ENCODE measurements at places on chromosomes 16 and 17.

DNA sequence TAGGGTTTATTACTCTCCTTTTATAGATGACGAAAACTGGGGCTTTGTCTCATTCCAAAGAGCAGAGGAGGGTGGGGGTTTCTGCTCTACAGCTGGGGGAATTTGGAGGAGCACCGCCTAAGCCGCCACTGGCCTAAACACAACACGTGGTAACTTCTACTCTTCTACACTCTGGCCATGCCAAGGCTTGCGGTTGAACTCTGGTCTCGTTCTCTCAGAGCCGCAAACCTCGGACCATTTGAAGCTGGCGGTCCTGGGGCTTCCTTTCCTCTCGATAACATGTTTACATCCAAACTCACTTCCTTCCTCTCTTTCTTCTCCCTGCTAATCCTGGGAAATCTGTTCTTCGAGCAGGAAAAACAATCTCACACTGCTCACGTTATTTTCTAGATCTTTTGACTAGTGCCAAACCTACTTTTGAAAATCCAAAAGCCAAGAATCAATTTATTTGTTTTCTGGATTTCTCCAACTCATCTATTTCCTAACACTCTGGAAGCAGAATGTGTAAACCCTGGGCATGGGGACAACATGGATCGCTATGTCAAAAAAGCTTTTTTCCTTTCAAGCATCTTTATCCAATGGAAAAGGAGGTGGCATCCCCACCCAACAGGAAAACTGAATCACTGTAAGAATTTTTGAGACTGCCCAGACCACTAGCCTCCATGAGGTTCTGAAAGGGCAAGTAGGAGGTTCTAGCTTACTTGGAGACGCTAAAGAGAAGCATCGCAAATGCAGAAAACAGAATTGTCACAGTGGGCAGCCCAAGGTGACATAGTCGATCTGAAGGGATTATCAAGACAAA, 13.6 kb upstream of the EEF2K start:
- DNase-seq: peak; percentile 98

DNA sequence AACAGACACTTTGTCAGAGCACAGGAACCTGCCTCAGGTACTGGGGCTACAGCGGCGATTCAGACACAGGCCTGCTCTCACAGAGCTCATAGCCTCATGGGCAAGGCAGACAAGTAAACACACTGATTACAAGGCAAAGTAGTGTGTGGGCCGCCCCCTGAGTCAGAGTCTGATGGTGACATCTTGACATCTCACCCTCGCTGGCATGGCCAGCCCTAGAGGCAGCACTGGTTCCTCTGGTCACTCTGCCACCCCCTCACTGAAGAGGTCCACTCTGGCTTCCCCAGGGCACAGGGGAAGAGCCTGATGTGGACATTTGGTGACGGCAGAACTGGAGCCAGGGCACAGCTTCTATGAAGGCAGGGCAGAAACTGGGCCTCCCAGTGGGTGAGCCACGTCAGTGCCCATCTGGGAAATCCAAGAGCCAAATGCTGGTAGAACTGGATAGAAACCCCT, 32.9 kb upstream of the TOB1 start:
- DNase-seq: peak; percentile 88

DNA sequence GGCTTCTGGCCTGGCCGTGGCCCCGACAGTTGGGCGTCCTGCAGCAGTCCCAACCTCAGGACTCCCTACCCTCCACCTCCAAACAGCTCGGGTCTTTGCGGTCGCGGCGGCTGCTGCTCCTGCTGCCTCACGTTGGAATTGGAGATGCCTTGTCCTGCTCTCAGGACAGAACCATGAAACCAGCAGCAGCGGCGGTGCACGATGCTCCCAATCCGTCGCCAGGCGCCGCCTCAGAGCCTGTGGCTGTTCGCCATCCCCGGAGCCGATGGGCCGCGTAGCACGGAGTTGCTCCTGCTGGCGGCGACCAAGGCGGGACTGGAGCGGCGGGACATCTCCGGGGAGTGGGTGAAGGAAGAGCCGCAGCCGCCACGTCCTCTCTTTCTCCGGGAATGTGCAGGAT, 1965.9 kb downstream of the TP53TG3F start:
- no peak for DNase-seq

- no peak for DNase-seq
Observed at GRCh38 chr17:811051-811784, 29.1 kb downstream of the MRM3 start.

DNA sequence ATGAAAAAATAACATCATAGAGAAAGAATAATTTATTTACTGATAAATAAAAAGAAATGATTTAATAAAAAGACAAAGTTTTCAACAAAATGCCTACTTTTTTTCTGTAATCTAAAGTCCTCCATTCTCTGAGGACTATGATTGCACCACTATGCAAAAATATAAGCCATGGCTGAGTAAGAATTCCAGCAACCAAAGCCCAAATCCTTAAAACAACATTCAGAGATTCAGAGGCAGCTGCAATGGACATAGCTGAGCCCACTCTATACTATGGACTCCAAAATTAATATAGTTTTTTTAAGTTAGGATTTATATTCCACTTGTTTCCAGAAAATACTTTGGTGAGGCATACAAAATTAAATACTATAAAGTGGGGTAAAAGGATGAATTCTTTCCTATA, 169.5 kb upstream of the C17orf78 start:
- no peak for DNase-seq

DNA sequence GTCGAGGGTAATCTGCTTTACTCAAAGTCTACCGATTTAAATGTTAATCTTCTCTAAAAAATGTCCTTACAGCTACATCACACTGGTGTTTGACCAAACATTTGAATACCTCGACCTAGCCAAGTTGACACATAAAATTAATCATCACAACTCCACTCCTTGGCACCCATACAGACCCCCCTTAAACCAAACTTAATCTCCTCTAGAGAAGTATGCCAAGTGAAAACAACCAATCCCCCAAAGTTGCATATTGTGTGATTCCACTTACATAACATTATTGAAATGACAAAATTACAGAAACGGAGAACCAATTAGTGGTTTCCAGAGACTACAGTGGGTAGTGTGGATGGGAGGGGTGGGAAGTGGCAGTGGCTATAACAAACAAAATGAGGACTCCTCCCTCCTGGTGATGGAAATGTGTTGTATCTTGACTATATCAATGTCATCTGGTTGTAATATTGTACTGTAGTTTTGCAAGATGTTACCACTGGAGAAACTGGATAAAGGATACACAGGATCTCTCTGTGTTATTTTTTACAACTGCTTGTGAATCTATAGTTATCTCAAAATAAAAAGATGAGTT, 39.4 kb downstream of the CAPNS2 start:
- DNase-seq: no peak

DNA sequence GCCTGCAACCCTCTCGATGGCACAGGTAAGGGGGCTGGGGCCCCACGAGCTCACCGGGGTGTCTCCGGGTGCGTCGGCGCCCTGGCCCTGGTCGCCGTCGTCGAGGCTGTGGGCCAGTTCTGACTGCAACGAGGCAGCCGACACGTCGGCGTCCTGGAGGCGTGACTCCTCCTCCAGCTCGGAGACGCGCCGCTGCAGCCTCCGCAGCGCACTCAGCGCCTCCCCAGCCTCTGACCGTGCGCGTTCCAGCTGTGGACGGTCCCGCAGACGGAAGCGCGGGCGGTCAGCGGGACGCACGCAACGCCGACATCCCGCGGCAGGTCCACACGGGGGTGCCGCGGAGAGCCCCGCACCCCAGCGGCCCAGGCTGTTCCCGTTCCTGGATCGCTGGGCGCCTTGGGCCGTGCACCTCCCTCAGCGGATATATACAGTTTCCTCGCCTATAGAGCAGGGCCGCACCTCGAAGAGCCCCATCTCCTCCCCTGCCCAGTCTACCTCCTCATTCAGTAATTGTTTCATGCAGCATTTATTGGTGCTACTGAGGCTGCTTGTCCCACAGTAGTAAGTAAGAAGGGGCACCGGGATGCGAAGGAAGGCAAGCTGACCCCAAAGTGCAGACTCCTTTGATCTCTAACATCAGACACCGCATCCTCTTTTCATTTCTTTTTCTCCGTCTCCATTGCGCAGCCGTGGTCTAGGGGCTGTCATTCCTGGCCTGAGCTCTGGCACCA, 5.8 kb downstream of the THOC6 start:
- DNase-seq: no peak

DNA sequence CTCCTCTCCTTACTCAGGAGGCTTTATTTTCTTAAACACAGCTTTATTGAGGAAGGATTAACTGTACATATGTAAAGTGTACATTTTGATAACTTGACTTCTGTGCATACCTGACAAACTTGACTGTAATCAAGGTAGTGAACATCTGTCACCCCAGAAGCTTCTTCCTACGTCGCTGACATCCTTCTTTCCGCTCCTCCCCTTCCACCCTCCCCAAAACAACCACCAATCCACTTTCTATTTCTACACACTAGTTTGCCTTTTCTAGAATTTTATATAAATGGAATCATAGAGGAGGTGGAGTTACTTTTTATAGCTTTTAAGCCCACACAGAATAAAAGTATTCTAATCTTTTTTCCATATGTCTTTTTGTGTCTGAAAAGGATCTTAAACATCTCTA, 225.2 kb upstream of the RBFOX1 start:
- no peak for DNase-seq

DNA sequence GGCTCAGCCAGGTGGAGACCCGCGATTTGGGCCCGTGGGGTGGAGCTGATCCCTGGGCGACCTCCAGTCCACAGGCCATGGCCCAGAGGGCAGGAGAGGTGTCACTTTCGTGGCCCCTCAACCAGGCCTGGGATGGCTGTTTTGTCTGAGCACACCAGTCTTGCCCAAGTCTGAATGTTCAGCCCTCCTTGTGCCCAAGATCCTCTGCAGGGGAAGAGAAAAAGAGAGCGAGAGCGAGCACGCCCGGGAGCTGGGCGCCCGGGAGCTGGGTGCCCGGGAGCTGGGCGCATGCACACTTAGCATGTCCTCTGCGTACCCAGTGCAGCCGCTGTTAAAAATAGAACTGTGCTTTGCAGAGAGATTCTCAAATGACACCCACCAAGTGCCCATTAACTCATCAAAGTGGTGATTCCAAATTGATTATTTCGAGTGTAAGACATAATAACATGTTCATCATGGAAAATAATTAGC, 403.3 kb upstream of the TNRC6C start:
- DNase-seq: no peak

- peak; percentile 91 for DNase-seq
Observed at GRCh38 chr17:72702136-72702735, 390.3 kb downstream of the SLC39A11 start.

- no peak for DNase-seq
Observed at GRCh38 chr16:49651226-49651625, 204.7 kb downstream of the ZNF423 start.

DNA sequence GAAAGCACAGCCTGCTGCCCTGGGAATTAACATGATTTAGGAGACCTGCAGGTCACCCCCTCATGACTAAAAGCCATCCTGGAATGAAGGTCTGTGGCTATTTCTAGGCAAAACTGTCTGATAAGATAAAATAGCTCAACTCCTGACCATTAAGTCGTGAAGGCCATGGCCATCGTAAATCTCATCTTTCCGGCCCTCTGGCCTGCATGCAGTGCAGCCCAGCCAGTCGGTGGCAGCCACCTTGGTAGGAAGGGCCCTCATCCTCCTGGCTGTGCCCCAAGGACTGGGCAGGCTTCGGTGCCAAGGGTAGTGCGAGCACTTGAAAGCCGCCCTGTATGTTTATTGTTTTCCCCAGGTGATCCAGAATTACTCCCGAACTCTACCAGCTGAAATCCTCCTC, 18.2 kb upstream of the MEOX1 start:
- no peak for DNase-seq

DNA sequence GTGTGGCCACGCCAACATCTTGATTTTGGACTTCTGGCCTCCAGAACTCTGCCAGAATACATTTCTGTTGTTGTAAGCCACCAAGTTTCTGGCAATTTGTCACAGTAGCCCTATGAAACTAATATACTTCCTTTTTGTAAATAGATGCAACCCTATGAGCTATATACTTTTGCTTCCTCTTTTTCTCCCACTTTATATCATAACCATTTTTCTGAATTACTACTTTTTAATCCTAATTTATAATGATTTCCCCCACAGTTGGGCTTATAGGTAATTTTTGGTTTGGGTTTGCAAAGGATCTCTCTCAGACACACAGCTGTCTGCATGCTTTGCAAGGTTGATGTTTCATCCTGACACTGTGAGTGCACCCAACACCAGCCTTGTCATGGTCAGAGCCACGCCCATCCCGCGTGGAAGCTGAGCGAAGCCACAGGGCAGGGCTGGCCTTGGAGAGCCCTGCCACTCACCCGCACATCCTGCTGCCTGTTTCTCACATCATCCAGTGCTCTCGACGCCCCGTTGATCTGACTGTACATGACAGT, 5.8 kb downstream of the TRIM25 start:
- no peak for DNase-seq

DNA sequence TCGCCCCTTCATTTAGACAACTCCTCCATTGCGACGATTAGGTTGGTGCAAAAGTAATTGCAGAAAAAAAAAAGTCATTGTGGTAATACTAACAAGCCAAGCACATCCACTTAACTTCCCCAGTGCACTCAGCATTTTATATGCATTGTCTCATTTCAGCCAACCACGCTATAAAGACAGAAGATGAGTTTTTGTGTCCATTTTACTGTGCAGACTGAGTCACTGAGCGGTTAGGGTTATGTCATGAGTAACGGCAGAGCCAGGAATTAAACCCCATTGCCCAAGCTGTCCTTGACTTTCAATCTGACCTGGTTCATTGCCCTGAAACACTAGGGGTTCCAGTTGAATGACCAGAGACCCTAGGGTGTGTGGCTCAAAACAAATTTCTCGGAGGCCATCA, 218.7 kb downstream of the XYLT1 start:
- DNase-seq: no peak

DNA sequence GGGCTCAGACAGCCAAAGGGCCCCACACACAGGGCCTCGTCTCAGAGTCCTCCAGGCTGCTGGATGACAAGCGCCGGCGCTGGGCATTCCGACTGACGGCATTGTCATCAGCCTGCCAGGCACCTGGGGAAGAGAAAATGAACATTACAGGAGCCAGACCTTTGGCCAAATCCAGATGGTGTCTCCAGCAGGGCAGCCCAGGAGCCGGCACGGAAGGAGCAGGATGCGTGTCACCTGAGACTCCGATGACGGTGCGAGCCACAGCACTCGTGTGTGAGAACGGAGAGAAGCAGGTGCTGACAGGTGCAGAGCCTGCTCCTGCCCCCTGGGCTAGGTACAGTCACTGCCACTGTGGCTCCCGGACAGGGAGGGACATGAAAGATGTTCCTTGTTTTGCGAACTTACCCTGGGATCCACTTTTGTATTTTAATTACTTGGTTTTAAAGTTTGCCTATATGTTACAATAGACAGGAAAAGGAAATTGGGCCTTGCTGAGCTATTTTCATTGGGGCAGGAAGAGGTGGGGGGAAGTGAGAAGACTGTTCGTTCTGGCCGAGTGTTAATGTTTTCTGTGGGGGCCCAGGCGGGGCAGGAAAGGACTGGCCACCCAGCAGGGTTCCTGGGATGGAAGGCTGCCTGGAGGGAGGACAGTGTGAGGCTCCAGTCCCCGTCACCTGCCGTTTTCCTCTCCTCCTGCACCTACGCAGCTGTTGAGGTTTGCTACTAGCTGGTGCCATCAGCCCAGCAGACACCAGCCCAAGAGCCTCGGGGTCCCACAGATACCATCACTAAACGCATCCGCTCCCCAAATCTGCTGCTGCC, 4.4 kb upstream of the FOXJ1 start:
- no peak for DNase-seq
